ENCODE measurements at places on chromosomes 2 and 18.
A peak's percentile ranks its signal among the peaks of the same experiment; 100 is the strongest.

- no peak for DNase-seq
- no peak overlapping the region for H3K27ac ChIP-seq
- no peaks in the 10 kb centered on the region for H3K36me3 ChIP-seq
- peaks cover 4% of the 10 kb centered on the region for H3K4me1 ChIP-seq
- H3K4me3 ChIP-seq = no peak overlapping the region
Observed at GRCh38 chr2:30862054-30862651, 54.9 kb upstream of the CAPN13 start.

DNA sequence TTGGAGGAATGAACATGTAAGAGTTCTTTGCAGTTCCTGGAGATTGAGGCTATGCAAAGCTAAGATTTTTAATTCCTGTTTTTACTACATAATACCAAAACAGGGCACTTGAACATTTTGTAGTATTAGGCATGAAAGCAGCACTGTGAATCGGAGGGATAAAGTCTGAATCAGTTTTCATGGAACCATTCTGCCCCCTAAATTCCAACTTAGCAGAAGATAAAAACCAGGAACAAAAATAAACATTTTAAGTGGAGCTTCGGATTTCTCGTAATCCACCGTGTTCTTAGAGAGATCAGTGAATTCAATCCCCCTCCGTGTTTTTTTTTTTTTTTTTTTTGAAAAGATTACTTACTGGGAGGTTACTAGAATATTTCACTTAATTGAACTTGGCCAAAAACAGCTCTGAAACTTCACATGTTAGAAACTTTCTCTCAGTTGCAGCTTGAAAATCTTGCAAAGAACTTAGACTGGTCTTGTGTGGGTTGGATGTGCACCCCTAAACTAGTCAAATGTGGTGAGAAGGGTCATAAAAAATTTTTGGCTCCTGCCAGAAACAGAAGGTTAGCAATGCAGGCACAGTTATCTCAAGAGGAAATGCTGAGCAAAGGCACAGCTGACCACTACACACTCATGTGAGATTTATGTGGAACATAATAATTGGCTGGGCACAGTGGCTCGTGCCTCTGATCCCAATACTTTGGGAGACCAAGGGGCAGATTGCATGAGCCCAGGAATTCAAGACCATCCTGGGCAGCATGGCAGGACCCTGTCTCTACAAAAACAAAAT, 145.4 kb upstream of the RNF152 start:
- peaks cover 2% of the 10 kb centered on the region for H3K4me1 ChIP-seq
- H3K36me3 ChIP-seq = peaks cover 6% of the 10 kb centered on the region
- no peak for DNase-seq

- no peaks in the 10 kb centered on the region for H3K36me3 ChIP-seq
- H3K4me3 ChIP-seq = no peak overlapping the region
- peak overlapping the region; percentile 72 for H3K27ac ChIP-seq
- DNase-seq = no peak
- no peaks in the 10 kb centered on the region for H3K27me3 ChIP-seq
Observed at GRCh38 chr2:38167968-38168350, 92.0 kb upstream of the CYP1B1 start.

DNA sequence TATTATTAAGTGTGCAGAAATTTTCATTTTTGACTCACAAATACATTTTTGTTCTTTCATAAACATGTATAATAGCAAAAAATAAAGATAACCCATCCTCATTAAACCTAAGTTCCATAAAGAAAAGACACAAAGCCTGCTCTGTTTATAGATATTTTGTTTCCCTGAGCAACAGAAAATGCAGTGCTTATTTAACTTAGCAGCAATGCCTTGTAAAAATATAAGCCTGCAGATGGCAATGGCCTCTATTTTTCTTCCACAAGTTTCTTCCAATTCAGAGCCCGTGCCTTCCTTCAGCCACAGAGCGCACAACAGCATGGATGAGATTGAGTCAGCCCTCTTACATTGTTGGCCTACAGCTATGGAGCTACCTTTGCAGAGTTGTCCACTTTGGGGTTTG, 43.6 kb downstream of the PKP4 start:
- no peak overlapping the region for H3K27ac ChIP-seq
- peaks cover 37% of the 10 kb centered on the region for H3K4me1 ChIP-seq
- H3K36me3 ChIP-seq = no peaks in the 10 kb centered on the region
- no peak overlapping the region for H3K4me3 ChIP-seq
- no peak for DNase-seq

- H3K27ac ChIP-seq = no peak overlapping the region
- no peaks in the 10 kb centered on the region for H3K27me3 ChIP-seq
- H3K4me3 ChIP-seq = no peak overlapping the region
- DNase-seq = no peak
- H3K36me3 ChIP-seq = no peaks in the 10 kb centered on the region
Observed at GRCh38 chr2:48312126-48312525, 217.8 kb upstream of the STON1 start.

All from suprapubic skin (tissue), 4 donors.